Kidney epithelial cell (primary cell): ENCODE measurements at places on chromosomes 12 and 14.

DNA sequence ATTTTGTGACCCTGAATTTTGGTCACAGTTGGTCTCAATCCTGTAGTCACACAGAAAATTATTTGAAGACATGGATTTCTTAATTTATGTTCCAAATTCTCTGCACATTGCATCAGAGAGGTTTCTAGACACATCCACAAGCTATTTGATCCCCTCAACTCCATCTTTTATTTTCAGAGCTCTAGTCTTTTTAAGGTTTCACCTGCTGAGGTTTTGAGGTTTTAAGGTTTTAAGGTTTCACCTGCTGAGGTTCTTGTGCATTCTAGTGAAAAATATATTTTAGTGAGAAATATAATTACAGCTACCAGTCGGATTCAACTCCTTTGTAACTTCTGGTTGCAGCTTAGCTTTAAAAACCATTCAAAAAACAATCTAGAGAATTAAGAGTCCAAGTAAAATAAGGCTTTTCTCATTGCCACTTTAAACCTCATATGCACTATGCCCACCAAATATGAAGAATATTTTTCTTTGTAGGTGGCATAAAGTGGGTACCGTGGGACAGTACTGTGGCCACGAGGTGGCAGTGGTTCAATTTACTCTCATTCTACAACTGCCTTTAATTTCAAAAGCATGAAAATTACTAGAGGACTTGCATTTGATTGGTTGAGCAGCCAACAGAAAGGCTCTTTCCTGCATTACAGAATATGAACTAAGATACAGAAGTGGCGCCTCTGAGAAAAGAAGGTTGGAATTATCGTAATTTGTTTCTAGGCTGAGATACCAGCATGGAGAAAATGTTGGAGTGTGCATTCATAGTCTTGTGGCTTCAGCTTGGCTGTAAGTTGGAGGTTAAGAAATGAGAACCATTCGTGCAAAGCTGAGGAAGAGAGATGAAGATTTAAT, 366.5 kb upstream of the OR4E1 start:
- no peak for DNase-seq

- DNase-seq, result no peak
These were observed 25.8 kb upstream of the CTDSP2 start for GRCh38 chr12:57872362-57872761.

- no peak for DNase-seq
These were observed 61.8 kb downstream of the TECPR2 start for GRCh38 chr14:102424520-102424919.

DNA sequence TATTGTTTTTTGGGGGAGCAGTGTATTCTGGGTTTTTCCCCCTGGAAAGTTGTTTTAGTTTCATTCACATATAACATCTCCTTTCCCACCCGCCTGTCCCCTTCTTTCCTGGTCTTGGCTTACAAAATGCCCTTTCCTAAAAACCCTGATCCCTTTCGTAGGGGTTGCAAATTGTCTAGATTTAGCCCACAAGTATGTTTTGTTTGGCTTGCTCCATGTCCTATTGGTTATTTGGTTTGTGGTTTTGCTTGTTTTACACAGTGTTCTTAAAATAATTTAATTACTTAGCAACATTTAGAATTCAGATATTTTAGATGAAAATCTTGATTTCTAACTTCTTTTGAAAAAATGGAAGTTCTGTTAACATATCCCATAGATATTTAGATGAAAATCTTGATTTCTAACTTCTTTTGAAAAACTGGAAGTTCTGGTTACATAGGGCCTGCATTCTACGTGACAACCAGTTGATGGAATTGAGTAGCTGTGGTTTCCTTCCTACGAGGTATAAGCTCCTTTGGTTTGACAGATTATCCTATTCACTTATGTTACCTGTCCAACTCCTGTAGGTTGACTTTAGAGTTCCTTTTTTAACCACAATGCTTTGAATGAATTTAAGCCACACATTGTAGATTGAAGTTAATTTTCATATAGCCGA, 89.2 kb upstream of the TMEM263 start:
- no peak for DNase-seq

DNA sequence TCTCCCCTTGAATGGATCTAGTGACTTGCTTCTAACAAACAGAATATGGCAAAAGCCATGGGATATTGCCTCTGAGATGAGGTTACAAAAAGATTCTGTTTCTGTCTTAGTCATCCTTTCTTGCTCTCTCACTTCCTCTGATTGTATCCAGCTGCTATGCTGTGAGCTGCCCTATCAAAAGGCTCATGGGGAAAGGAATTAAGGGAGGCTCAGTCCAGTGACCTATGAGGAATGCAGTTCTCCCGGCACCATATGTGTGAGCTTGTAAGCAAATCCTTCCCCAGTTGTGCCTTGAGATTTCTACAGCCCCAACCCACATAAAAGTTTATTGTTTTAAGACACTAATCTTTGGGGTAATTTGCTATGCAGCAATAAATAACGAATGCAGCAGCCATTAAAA, 183.1 kb downstream of the KLHL28 start:
- DNase-seq, result no peak

DNA sequence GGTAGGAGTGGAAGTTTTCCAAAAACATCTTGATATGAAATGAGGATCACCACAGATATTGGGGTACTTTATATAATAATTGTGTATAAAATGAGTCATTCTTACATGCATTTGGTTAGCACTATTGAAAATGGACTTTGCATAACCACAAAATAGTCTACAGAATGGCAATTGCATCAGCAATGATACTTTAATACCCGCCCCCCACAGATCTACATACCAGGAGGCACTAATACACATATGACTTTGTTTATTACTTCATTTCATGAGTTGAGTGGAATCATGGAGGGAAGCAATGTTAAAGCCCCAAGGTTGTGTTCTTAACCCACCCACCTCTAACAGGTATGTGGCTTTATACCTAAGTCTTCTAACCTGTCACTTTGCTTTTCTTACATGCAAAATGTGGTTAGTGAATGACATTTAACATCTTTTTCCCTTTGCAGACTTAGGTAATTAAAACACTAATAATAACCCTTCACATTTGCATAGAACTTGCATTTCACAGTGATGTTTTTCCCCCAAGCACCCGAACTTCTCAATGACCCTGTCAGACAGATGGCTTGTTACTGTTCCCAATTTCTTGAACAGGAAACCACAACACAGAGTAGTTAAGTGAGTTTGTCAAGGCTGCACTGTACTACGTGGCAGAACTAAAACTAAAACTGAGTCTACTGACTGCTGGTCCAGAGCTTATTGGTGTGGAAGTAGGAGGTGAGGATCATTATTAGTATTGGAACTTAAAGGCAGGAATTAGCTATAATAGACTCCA, 101.9 kb downstream of the NPAS3 start:
- DNase-seq, result no peak

GRCh38 chr14:92449404-92450181, 64.0 kb upstream of the RIN3 start:
- DNase-seq, result no peak

- no peak for DNase-seq
These were observed 29.6 kb upstream of the KCNK10 start for GRCh38 chr14:88352698-88353097.

DNA sequence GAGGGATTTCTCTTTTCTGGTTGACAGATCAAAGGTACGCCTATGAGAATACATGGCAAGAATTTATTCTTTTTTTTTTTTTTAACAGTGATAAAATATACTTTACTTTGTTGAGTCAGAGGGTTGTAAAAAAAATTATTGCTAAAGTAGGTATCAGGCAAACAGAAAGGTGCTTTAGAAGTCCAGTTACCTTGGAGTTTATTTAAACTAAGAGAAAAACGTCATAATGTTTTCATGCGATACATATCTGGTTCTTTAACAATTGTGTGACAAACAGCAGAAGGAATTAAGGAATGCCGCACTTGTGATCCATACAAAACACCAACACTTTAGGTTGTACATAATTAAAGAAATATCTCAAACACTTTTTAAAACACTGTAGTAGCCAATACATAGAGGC, 94.2 kb downstream of the BORCS5 start:
- DNase-seq, result no peak

GRCh38 chr14:104464907-104465306, 114.7 kb upstream of the C14orf180 start:
- no peak for DNase-seq

- no peak for DNase-seq
These were observed 35.1 kb downstream of the SPX start for GRCh38 chr12:21561158-21561557.

- DNase-seq, result no peak
These were observed 128.4 kb upstream of the NCOR2 start for GRCh38 chr12:124695861-124696260.

GRCh38 chr12:100845095-100845494, 50.5 kb downstream of the ANO4 start:
- DNase-seq, result no peak

DNA sequence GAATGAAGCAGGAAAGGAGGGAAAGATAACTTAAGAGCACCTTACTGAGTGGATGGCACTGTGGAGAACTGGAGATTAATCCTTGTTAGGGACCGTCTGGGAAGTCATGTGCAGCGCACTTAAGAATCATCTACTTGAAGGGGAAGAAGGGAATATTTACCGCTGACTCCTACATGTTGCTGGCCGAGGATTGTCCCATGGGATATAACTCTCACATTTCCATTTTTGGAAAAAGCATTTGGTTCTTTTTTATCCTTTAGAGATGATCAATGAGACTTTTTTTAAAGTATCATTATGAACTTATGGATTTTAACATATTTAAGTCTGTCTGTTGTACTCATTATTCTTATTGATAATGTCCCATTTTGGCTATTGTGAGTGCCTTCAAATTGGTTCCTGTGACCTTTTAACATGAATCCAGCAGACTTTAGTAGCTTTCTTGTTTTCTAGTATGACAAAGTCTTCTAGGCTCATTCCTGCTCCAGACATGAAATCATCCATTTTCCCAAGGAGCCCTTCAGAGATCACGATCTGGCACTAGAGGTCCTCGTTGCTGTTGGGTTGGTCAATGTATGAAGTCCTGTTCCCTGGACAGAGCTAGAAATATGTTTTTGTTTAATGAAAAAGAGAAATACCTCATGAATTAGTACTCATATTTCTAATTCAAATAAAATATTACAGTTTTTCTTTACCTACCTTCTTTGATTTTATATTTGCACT, 20.2 kb upstream of the FAM234B start:
- no peak for DNase-seq

DNA sequence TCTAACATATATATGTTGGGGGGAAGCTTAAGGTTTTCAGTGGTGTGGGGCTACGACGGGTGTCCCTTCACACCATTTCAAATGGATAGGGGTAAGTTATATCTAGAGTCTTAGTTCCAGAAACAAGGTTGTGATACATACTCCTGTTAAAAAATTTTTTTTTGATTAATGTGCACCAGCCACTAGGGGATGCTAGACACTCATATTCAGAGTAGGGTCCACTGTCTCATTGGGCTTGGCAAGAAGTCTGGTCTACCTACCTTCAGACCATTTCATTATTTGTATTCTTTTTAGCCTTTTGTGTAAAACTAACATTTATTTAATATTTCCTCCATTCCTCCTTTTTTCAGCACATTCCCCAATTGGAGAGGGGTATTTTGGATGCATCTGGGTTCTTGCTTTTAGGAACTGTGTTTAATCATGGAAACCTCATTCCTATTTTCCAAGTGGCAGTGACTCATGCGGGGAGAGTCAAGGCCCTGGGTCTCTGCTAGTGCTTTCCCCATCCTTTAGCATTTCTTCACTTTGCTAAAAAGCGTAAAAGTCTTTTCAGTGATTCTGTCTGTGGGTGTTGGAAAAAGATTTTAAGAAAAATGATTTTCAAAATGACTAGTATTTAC, 33.4 kb downstream of the ANO4 start:
- DNase-seq, result no peak

- DNase-seq, result no peak
These were observed 2.4 kb upstream of the FAM181A start for GRCh38 chr14:93924592-93925355.

GRCh38 chr12:24890048-24890803, 58.7 kb downstream of the BCAT1 start:
- no peak for DNase-seq

DNA sequence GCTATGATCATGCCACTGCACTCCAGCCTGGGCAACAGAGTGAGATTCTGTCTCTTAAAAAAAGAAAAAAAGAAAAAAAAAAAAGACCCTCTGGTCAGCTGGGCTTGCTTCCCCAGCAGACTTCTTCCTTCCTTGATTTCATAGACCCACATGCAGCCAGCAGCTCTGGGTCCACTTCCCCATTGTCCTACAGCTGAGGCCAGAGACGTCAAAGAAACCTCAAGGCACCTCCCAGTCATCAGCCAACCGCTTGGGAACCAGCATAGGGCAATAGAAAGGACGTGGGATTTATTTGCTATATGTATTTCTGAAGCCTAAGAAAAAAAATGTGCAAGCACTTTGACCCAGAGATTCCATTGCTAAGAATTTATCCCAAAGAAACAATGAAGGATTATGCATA, 35.4 kb upstream of the SPPL3 start:
- no peak for DNase-seq

DNA sequence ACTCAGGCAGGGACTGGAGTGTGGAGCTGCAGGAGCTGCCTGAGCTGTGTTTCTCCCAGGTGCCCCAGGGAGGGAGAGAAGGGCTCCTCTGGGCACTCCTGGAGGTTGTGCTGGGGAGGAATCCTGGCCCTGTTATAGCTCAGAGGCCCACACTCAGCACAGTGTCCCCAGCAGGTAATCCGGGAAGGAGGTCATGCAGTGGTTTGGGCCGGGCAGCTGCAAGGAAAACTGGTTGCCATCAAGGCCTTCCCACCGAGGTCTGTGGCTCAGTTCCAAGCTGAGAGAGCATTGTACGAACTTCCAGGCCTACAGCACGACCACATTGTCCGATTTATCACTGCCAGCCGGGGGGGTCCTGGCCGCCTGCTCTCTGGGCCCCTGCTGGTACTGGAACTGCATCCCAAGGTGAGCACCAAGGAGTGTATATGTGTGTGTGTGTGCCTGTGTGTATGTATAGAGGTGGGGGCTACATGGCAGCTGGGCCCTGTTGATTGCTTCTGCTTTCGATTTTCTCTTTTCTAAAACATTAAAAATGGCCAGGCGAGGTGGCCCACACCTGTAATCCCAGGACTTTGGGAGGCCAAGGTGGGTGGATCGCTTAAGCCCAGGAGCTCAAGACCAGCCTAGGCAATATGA, 2.0 kb downstream of the AMHR2 start:
- no peak for DNase-seq

DNA sequence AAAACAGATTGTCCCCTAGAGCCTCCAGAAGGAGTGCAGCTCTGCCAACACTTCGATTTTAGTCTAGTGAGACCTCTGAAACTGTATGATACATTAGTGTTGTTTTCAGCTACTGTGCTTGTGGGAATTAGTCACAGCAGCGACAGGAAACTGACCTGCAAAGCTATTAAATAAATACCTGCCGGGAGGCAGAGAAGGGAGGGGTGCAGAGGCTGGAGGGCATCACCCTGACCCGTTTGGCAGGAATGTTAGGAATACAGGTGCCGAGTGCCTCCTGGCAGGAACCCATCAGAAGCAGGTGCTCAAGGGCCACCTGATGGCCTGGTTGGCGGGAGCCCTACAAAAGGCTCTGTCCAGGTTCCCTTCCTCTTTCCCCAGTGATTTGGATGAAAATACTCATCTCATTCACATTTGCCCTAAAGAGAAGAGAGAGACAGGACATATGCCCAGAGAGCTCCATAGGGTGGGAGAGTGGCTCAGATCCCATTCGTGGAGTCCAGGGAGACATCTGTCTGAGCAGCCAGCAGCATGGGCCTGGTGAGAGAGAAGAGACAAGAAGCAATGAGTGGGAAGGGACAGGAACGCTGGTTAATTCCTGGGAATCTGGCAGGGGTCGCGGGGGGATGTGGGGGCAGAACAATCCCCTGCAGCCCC, 44.6 kb downstream of the C14orf132 start:
- no peak for DNase-seq
